ENCODE measurements at places on chromosomes 5 and 9.

- no peak for DNase-seq
These were observed 4.9 kb downstream of the MIER3 start for GRCh38 chr5:56947052-56947451.

GRCh38 chr5:93150311-93151012 is 430.6 kb downstream of the NR2F1-AS1 start:
- no peak for DNase-seq

DNA sequence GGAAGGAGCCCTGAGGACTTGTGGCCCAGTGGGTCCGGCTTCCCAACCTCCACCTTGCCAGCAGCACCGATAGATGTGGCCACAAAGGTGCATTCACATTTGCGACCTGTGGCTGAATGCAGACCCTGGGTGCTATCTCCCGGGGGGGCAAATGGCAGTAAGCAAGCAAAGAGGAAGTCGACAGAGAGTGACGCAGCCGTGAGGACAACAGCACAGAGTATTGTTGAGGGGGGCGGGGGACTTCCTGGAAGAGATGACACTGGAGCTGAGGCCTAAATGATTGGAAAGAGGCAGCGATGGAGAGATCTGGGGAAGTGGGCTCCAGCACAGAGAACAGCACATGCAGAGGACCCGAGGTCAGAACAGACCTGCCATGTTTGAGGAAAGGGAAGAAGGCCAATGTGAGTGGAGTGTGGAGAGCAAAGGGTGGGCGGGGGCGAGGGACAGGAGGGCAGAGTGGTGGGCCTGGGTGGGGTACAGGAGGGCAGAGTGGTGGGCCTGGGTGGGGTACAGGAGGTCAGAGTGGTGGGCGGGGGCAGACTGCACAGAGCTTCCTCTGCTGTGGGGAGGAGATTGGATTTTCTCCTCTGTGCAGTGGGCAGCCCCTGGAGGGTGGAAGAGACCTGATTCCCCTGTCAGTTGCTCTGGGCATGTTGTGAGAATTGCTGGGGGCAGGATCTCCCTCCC is 42.6 kb downstream of the ADAMTS2 start:
- no peak for DNase-seq

DNA sequence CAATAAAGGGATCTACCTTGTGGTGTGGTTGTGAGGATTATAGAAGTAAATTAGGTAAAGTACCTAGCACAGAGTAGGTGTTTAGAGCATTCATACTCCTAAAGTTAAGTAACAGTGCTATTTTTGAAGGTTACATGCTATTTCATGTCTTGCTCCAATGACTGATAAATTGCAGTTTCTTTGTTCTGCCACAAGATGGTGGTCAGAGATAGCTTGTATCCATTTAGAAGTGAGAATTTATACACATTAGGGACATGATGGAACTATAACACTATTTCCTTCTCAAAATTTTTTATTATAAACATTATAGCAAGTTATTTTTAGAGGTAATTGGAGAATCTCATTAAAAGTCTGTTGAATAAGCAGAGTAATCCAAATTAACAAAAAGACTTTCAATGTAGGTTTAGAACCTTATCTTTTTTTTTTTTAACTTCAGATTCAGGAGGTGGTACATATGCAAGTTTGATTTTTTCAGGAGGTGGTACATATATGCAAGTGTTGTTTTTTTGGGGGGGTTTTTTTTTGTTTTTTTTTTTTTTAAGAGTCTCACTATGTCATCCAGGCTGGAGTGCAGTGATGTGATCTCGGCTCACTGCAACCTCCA is 17.1 kb downstream of the MTREX start:
- DNase-seq: peak; percentile 16

- no peak for DNase-seq
These were observed 14.5 kb downstream of the CCT5 start for GRCh38 chr5:10264604-10265003.

- no peak for DNase-seq
These were observed 29.6 kb upstream of the ZNF782 start for GRCh38 chr9:96883922-96884321.

DNA sequence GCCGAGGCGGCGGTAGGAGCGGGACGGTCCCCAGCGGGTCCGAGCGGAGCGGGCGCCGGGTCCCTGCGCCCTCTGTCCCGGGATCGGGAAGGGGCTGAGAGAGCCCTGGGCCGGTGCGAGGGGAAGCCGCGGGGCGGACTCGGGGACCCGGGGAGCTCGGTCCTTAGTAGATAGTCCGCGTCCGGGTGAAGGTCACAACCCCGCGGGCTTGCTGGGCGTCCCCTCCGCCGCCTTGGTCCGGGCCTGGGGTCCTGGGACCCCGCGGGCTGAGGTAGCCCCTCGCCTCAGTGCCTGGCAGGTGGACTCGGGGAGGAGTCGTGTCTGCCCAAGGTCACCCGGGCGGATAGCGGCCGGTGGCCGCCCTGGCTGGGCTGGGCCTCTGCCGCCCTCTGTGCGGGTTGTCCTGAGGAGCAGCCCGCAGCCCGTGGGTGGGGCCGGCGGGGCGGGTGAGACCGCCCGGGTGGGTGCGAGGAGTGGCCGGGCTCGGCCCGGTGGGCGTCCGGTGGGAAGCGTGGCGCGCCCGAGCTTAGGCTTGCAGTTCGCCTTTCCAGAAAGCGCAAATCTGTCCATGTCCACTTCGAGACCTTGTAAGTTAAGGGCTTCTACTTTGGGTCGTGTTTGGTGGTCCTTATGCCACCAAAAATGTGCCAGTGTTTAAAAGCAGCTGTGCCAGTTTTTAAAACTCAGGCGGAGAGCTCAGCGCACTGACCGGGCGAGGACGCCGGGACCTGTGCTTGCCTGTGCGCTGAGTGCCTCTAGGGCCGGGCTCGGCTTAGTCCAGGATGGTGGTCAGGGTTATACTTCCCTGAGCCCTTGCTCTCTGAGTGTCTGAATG is 554 bp downstream of the SDHA start:
- DNase-seq: no peak

- no peak for DNase-seq
These were observed 202.9 kb upstream of the IL12B start for GRCh38 chr5:159533197-159533596.

GRCh38 chr9:79289856-79290255 is 281.9 kb upstream of the TLE4 start:
- DNase-seq: no peak

- no peak for DNase-seq
These were observed 81.1 kb downstream of the CDO1 start for GRCh38 chr5:115735108-115735998.

- DNase-seq: no peak
These were observed 222.7 kb upstream of the ACO1 start for GRCh38 chr9:32161720-32162119.

DNA sequence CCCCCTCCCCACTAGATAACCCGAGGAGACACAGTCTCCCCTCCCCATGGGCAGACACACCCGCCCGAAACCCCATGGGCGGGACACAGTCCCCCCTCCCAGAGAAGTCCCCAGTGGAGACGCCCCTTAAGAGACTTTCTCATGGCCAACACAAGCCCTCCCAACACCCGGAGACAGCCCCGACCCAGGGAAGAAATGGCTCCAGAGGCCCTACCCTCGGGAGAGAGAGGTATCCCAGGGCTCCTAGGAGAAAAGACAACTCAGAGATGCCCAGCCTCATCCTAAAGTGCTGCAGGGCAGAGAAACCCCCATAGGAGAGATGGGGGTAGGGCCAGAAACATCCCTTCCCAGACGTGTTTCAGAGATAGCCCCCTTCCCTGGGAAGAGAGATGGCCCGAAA is 27.4 kb downstream of the PCDH1 start:
- no peak for DNase-seq

- no peak for DNase-seq
These were observed 21.8 kb downstream of the WHRN start for GRCh38 chr9:114483499-114483898.

DNA sequence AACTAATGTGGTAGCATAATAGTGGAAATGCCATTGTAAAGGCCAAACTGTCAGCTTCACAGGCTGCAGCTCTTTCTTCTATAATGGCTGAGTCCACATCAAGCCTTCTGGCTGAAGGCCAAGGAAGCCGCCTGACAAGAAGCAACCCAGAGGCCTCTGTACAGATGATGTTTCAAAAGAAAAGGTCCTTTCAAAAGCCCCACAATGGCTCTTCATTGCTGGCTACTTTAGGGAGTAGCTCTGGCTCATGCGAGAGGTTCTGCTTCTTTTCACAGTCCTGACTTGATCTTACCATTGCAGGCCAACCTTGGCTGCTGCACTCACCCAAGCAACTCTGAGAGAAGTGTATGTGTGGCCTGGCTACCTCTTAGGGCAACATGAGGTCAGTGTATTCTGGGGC is 54.5 kb upstream of the EQTN start:
- DNase-seq: no peak

DNA sequence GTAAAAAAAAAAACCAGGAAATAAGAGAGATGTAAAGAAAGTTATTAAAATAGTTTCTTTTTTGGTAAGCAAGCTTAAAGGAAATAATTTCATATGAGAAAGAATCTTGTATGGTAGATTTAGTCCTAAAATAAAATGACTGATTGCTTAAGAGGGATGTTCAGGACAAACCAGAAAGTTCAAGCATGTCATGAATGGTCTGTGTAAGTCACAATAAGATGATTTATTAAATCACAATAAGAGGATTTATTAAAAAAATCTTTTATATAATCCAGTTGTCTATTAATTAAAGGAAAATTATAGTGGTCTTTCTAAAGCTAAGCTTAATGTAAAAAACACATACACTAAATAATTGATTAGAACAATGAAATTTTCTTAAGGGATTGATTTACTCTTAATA is 91.8 kb upstream of the OR13F1 start:
- DNase-seq: no peak

GRCh38 chr5:35857606-35858205 is 1.0 kb downstream of the IL7R start:
- no peak for DNase-seq

Measured in CD4-positive, alpha-beta T cell treated with Interleukin-6 at 100 ng/mL for 8 hours (primary cell).